Activated T-cell treated with anti-CD3 and anti-CD28 coated beads for 48 hours (primary cell): ENCODE measurements at places on chromosomes 2 and 18.

- DNase-seq: no peak
Measured at GRCh38 chr2:205073433-205074020, 528.3 kb downstream of the PARD3B start.

GRCh38 chr2:19648583-19648982 lies 253.2 kb downstream of the TTC32 start:
- no peak for DNase-seq

- no peak for DNase-seq
Measured at GRCh38 chr18:13452388-13452811, 233.8 kb downstream of the LDLRAD4 start.

GRCh38 chr18:11149441-11150270 lies at the start of gene PIEZO2:
Gene PIEZO2 (minus strand): TSS chr18:11149569. CDS start chr18:11148588, 981 bp downstream.
- no peak for DNase-seq

- no peak for DNase-seq
Measured at GRCh38 chr2:121335294-121336290, 50.6 kb upstream of the TFCP2L1 start.

DNA sequence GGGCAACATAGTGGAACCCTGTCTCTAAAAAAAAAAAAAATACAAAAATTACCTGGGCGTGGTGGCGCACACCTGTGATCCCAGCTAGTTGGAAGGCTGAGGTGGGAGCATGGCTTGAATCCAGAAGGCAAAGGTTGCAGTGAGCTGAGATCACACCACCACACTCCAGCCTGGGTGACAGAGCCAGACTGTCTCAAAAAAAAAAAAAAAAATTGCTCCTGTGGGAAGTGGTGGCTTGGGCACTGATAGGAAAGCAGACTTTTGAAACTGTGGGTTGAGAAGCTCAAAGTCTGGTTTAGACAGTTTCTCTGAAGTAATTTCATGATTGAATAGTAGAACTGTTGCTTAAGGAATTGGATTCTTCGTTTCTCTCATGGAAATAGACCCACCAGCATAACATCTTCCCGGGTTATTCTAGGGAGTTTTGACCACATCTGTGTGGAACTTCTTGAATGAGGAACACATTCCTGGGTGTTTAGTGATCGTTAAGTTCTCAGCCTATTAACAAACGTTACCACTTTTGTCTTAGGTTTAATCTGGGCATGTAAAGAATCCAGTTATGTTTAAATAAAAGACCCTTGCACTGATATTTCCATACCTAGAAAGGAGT lies 33.5 kb downstream of the GRHL1 start:
- no peak for DNase-seq

GRCh38 chr2:163401481-163401880 lies 334.3 kb downstream of the FIGN start:
- DNase-seq: no peak

DNA sequence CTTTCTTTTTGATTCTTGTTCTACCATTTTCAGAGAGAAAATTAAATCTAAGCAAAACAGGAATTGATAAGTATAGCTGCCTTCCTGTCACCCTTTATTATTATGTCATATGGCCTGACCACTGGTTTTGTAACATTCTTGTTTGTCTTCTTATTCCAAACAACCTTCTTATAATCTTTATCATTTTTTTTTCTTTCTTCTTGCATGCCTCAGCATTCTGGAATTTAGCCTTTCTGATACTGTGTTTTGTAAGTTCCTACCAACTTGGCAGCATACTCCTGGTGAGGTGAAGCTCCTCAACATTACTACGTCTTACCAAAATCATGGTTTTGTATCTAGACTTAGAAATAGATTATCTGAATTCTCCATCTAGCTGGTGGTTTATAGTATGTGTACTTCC lies 199.2 kb downstream of the CAMKMT start:
- DNase-seq: no peak

GRCh38 chr2:58866040-58866439 lies 624.9 kb upstream of the FANCL start:
- peak; percentile 3 for DNase-seq

- DNase-seq: no peak
Measured at GRCh38 chr2:54388076-54388475, 68.1 kb upstream of the SPTBN1 start.
